ENCODE measurements at places on chromosomes 5 and 9.

DNA sequence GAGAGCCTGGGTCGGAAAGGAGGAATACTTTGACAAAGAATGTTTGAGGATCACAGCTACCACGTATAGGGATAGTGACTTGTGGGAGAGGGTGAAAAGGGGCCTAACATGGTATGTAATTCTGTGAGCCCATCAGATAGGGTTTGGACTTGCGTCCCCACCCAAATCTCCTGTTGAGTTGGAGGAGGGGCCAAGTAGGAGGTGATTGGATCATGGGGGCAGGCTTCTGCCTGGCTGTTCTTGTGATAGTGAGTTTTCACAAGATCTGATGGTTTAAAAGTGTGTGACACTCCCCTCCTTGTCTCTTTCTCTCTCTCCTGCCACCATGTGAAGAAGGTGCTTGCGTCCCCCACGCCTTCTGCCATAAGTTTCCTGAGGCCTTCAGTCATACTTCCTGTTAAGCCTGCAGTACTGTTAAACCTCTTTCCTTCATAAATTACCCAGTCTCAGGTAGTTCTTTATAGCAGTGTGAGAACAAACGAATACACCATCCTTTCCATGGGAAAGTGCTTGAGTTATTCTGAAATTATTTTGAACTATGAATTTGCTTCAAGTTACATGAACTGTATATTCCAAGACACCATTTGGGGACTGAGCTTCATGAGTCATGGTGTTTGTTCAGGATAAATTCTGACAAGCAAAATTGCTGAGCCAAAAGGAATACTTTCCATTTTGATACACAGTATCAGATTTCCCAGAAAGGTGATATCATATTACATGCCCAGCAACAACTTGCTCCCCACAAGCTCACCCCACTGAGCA is 68.8 kb upstream of the SSBP2 start:
- no peak for DNase-seq

- DNase-seq: no peak
These were observed 304.2 kb downstream of the YTHDC2 start for GRCh38 chr5:113817683-113818082.

GRCh38 chr5:45093377-45093776 is 284.6 kb downstream of the MRPS30 start:
- no peak for DNase-seq

- no peak for DNase-seq
These were observed 48.5 kb downstream of the RFX3 start for GRCh38 chr9:3477236-3477834.

GRCh38 chr9:12723409-12724028 is 30.3 kb downstream of the TYRP1 start:
- DNase-seq: no peak

- DNase-seq: no peak
These were observed 102.6 kb downstream of the RGS3 start for GRCh38 chr9:113566016-113566711.

DNA sequence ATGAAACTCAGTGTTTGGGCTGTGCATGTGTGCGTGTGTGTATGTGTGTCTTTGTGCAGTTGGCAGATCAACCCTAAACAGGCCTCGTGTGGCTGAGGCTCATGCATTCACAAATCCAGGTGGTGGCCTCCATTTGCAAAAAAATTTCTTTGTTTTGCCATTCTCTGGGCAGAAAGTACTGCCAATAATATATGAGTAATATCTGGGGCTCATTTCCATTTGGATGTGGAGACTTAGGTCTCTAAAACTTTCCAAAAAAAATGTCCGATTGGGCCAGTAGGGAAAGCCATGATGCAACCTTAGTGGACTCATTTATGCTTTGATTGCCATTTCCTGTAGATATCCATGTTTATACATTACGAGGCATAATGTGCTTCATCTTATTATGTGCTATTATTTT is 77.9 kb upstream of the RPS23 start:
- no peak for DNase-seq

DNA sequence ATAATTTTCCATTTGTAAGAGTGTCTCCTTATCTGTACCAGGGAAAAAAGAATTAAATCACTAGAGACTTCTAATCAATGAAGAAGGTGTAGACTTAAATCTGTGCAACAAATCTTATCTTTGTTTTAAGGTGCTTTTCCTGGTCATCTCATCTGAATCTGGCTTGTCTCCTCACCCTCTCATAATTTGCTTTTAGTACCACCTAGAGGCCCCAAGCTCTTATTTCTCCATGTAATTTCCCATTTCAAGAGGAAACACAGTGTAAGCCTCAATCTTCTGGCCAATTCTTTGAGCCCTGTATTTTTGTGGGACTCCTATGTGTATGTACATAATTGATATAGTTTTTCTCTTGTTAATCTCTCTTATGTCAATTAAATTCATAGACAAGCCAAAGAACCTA is 1975.3 kb upstream of the CDH6 start:
- no peak for DNase-seq

- DNase-seq: no peak
These were observed 211.8 kb downstream of the DCP2 start for GRCh38 chr5:113188436-113188835.

GRCh38 chr9:117278020-117278419 is 136.8 kb downstream of the ASTN2 start:
- DNase-seq: no peak
